HTR-8/SVneo (cell line): ENCODE measurements at places on chromosomes 6 and 20.
A peak's percentile ranks its signal among the peaks of the same experiment; 100 is the strongest.

- DNase-seq: no peak
Measured at GRCh38 chr6:144162977-144163376, 12.7 kb downstream of the STX11 start.

GRCh38 chr6:41200901-41201763 is at the start of gene TREML2:
Gene TREML2, minus strand, starts transcription at chr6:41201149. Its CDS starts 141 bp downstream, at chr6:41201008.
- DNase-seq: no peak

DNA sequence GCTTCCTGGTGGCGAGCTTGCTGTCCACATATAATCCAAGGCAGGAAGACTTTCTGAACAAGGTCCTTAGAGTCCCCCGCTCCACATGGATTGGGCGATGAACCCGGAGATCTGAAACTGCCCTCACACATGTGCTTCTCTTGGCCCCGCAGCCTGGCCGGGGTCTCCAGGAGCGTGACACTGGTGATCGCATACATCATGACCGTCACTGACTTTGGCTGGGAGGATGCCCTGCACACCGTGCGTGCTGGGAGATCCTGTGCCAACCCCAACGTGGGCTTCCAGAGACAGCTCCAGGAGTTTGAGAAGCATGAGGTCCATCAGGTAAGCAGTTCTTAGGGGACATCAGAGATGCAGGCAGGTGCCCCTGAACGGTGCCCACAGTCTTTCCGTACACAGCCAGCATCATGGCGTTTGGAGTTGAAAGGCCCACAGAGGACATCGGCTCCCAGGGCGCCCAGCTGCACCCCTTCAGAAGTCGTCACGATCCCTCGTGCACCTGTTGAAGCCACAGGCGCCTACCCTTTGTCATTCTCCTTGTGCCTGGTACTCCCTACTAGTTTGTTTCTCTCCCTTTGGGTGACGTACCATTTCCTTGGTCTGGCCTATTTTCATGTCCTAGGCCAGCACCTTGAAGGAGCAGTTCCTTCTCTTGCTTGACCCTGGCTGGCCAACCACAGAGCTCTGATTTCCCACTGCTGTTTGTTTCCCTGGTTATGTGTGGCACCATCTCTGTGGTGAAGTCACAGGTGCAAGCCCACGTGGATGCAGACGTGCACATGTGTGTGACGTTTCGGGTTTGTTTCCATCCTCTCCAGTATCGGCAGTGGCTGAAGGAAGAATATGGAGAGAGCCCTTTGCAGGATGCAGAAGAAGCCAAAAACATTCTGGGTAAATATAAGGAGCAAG is 43.3 kb upstream of the IRF4 start:
- no peak for DNase-seq

GRCh38 chr6:4563156-4563555 is 213.0 kb upstream of the CDYL start:
- DNase-seq: no peak

DNA sequence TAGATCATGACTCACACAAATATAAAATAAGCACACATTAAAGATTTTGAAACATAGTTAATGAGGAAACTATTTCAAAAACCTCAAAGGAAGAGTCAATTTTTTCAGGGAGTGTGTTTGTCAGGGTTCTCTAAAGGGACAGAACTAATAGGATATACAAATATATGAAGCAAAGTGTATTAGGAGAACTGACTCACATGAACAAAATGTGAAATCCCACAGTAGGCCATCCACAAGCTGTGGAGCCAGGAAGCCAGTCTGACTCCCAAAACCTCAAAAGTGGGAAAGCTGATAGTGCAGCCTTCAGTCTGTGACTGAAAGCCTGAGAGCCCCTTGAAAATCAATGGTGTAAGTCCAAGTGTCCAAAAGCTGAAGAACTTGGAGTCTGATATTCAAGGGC is 898.0 kb upstream of the EYS start:
- DNase-seq: no peak

GRCh38 chr6:166046226-166046625 is 121.4 kb downstream of the TBXT start:
- peak; percentile 18 for DNase-seq

DNA sequence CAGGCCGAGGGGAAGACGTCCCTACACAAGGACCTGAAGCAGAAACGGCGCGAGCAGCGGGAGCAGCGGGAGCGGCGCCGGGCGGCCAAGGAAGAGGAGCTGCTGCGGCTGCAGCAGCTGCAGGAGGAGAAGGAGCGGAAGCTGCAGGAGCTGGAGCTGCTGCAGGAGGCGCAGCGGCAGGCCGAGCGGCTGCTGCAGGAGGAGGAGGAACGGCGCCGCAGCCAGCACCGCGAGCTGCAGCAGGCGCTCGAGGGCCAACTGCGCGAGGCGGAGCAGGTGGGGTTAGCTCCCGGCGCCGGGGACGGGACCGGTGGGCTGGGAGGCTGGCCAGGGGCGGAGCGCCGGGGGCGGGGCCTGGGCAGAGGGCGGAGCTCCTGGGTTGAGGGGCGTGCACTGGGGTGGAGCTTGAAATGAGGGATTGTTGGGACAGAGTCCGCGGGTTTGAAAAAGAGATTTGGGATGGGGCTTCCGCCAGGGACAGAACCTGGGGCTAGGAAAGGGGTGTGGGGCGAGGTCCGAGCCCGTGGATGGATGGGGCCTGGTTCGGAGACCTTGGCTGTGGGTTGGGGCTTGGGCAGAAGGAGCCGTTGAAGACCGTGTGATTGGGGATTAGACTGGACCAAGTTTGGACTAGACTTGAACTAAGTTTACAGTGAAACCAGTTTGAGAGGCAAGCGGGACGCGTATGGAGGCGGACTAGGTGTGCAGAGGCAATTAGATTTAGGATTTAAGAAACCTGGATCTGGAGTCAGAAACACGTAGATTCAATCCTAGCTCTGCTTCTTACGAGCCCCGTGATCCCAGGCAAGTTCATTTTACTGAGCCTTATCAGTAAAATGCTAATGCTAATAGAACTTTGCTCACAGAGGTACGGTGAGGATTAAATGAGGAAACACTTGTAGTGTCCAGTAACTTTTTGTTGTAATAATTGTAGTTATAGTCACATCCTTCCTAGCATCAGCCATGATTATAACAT is 20.9 kb downstream of the DEF6 start:
- DNase-seq: peak; percentile 92

DNA sequence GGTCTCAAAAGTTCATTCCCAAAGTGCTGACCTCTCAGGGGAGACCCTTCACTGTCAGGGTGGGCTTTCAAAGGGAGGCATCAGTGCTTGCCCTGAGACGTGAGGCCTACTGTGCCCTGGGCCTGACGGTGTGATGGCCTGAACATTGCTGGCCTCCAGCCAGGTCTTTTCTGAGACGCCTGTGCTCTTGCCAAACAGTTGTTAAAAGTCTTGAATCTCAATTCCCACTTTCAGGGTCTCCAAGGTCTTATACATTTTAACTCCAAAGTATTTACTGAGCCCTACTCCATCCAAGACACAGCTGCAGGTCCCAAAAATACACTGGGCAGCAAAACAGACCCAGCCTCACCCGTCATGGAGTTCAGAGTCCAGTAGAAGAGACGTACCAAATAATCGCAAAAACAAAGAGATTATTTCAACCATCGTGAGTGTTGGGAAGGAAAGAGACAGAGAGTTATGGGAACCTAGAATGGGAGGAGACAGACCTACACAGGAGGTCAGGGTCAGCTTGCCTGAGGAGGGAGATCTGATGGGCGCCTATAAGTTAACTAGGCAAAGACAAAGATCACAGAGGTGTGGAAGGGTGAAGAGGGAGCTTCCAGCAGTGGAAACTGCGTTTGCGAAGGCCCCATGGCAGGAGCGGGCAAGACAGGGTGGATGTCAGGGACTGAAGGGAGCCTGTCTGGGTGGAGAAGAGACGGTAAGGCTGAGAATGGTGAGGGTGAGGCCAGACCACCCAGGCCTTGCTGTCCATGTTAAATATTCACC is 446.3 kb downstream of the PREX1 start:
- no peak for DNase-seq

DNA sequence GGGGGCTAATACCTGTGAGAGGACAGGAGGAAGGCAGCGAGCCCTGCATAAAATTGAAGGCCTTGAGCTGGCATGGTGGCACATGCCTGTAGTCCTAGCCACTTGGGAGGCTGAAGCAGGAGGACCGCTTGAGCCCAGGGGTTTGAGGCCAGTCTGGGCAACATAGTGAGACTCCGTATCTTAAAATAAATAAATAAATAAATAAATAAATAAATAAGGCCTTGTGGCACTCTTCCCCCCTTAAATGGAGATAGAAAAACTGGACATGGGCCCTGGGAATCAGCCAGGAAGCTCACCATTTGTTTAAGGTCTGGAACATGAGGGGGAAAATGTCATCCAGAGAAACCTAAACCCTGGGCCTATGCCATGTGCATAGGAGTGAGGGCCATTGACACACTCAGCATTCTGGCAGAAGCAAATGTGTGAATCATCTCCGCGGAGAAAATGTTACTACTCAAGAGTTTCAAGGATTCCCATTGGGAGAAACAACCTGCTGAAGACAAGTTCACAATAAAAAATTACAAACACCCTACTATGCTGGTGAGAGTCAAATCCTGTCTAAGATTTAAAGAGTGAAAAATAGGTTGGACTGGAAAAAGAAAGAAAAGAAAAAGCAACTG is 51.9 kb upstream of the UBR2 start:
- no peak for DNase-seq

GRCh38 chr6:35401514-35401913 is 50.6 kb upstream of the FANCE start:
- DNase-seq: no peak

DNA sequence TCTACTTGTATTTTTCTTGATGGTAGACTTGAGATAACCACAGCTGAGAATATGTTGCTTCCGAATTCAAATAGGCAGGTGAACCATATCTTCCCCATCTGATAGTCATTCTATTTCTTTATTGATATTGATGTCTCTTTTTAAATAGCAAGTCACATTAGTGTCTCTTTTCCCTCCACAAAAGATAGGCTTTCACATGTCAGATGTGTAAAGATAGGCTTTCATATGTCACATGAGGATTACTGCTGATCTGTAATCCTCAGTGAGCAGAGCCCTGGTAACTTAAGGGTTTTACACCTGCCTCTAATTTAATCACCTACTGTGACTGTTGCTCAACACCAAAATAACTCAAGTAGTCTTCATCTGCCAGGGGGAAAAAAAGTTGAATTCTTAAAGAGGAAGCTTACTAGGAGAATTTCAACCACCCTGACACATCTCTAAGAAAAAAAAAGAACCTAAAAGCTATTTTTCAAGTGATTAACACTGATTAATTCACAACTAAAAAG is 45.3 kb upstream of the TRDN start:
- no peak for DNase-seq

DNA sequence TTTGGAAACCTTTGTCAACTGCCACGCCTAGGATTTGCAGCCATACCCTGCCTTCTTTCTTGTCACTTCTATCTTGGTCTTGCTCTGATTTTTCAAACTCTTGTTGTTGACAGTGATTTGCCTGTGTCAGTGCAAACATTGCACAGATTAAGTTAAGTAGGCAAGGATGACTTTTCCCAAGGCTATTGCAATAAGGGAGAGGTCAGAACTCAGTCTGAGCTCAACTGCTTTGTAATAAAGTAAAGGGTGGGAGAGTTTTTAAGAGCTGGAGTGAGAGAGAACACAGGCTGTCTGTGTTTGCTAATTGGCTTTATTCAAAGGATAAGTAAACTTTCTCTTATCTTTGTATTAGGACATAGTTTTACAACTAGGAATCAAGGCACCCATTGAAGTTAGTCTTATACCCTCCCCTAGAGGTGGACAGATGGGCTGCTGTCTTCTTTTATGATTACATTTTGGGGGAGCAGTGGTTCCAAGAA is 448.6 kb downstream of the PHF3 start:
- no peak for DNase-seq

DNA sequence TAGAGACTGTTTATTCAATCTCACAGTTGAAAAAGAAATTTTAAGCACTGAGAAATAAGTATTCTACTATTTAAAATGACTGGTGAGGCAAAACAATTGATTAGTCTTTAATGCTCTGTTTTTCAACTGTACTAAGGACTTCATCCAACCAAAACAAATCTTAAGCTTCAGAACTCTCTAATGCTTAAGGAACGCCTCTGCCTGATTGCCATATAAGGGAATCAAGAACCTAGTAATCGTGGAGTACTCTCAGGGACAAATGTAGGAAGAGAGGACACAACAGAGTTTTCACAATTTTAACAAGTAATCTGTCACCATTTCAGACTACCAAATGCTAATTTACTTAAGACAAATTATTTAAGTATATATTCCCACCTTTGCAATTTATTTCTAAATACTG is 16.1 kb downstream of the FBXO30 start:
- DNase-seq: no peak

DNA sequence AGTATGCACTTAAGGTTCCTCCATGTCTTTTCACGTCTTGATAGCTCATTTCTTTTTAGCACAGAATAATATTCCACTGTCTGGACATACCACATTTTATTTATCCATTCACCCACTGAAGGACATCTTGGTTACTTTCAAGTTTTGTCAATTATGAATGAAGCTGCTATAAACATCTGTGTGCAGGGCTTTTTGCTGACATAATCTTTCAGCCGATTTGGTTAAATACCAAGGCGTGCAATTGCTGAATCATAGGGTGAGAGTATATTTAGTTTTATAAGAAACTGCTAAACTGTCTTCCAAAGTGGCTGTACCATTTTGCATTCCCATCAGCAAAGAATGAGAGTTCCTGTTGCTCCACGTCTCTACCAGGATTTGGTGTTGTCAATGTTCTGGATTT is 44.9 kb upstream of the PHACTR2 start:
- DNase-seq: no peak

DNA sequence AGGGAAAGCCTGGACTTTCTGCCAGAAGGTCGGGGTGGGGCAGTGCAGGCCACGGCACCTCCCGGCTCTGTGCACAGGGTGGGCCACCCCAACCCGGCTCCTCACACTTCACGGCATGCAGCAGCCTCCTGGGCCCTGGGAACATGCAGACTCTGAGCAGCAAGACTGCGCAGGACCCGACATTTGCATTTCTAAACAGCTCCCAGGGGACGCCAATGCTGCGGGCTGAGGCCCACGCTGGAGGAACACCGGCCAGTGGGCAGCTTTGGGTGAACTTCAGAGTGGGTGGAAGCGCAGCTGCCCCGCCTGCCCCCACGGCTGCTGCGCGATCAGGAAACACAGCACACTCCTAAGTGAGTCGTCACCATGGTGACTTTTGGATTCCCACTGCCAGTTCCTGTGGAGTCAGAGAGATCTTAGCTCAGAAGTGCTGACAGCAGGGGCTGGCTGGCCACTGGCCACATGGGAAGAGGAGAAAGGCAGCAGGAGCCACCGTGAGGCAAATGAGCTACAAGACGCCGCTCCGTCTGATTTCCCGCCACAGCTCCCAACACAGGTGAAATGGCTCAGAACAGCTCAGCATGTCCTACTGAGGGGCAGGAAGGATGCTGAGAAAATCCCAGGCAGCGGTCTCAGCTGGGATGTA is 52.1 kb downstream of the RNASET2 start:
- no peak for DNase-seq
